Activated CD8-positive, alpha-beta memory T cell treated with anti-CD3 and anti-CD28 coated beads for 36 hours (primary cell): ENCODE measurements at places on chromosomes 2 and 18. TPM values are rescaled to one million over a fixed set of nuclear protein-coding genes. Genes with fewer than 3 reads are reported as not detected.

ALLC gene
- not detected for total RNA-seq

CPS1 gene
- total RNA-seq, result 2.4 TPM

HOXD8 gene
- not detected for total RNA-seq

TTR gene
- not detected for total RNA-seq

ATOH8 gene
- total RNA-seq, result not detected

RNF125 gene
- 24.3 TPM for total RNA-seq

KYNU gene
- total RNA-seq, result not detected

SP5 gene
- not detected for total RNA-seq

GLB1L gene
- total RNA-seq, result 3.8 TPM

DPYSL5 gene
- total RNA-seq, result not detected

CDKL4 gene
- total RNA-seq, result 0.32 TPM

SH3RF3 gene
- 0.25 TPM for total RNA-seq

PROKR1 gene
- 0.13 TPM for total RNA-seq

GRP gene
- not detected for total RNA-seq

DCAF17 gene
- total RNA-seq, result 23.5 TPM

ASB18 gene
- not detected for total RNA-seq

ATP8B1 gene
- 0.06 TPM for total RNA-seq

RGPD4 gene
- 0.67 TPM for total RNA-seq

SLC23A3 gene
- 1.8 TPM for total RNA-seq
